ENCODE measurements at places on chromosomes 3 and 15. TPM values are rescaled to one million over a fixed set of nuclear protein-coding genes. Genes with fewer than 3 reads are reported as not detected.

GRCh38 chr3:24399614-24400013, 95.0 kb downstream of the THRB start:
- DNase-seq: no peak
- no peaks in the 10 kb centered on the region for H3K27me3 ChIP-seq
- H3K4me3 ChIP-seq: no peak overlapping the region
- H3K36me3 ChIP-seq: no peaks in the 10 kb centered on the region
- no peaks in the 10 kb centered on the region for H3K4me1 ChIP-seq

DNA sequence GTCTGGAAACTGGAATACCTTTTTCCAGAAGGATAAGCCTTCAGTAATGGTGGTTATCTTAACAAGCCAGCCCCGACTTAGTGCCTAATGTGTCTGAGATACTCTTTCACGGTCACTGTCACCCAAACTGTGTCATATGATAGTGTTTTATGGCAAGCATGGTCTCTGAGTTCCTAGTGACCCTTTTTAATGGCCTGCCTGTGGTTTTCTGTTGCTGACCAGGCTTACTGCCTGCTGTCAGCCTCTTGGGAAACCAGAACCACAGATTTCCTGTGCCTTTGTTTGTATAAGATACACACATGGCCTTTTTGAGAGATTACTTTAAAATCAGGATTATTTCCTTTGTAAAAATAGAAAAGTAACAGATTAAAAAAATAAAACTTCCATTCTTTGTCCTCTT, 22.4 kb downstream of the HPS3 start:
- no peaks in the 10 kb centered on the region for H3K27me3 ChIP-seq
- DNase-seq: no peak
- no peak overlapping the region for H3K4me3 ChIP-seq
- peaks cover 4% of the 10 kb centered on the region for H3K36me3 ChIP-seq
- H3K27ac ChIP-seq: no peak overlapping the region

- H3K27me3 ChIP-seq: no peaks in the 10 kb centered on the region
- peaks cover 6% of the 10 kb centered on the region for H3K36me3 ChIP-seq
- peaks cover 84% of the 10 kb centered on the region for H3K4me1 ChIP-seq
- peak overlapping the region; percentile 60 for H3K4me3 ChIP-seq
- DNase-seq: no peak
Observed at GRCh38 chr3:71721651-71722157, 3.5 kb downstream of the EIF4E3 start.

Gene ARRDC4
- total RNA-seq: 0.83 TPM

Gene IL17RB
- total RNA-seq: 0.64 TPM

Gene CYP19A1
- total RNA-seq: not detected

All from CD4-positive, alpha-beta memory T cell (primary cell).